ENCODE measurements at places on chromosomes 3 and 15. TPM values are rescaled to one million over a fixed set of nuclear protein-coding genes. Genes with fewer than 3 reads are reported as not detected.

DNA sequence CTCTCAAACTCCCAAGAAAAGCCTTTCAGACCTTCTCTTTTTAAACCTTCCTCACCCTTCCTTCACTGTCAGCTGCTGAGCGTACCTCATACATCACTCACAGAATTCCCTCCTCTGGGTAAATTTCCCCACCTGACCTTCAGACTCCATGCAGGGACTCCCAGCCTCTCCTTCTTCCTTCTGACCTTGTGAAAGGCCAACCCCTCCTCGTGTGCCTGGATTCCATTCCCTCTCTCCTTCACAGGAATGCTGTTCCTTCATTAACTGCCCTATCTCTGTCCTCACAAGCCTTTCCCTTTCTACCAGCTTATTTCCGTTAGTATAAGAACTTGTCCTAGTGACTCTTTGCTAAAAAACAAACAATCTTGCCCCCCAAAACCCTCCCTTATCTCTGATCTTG, 69.7 kb upstream of the MME start:
- no peak for DNase-seq

The SKOR1 gene
- 0.43 TPM for polyA plus RNA-seq

The EXD1 gene
- not detected for polyA plus RNA-seq

DNA sequence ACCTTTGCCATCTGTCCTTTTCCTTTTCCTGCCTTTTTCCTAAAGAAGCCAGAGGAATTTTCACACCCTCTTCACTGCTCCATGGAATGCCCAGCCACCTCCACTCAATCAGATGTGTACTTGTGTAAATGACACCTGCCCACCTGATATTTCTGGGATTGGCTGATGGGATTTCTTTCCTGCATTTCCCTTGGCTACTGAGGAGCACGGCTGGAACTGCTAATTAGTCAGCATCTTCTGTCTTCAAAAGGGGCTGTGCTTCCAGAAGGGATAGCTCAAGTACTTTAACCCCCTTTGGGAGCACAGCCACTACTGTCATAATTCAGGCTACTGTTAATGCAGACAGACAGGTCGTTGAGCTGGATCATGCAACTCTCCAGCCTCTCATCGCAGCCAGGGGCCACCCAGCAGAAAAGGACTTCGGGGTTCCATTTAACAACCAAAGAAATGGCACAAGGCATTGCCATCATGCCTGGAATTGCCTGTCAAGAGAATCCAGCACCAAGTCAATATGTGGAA, 38.6 kb downstream of the MGLL start:
- no peak for DNase-seq

The TNFAIP8L3 gene
- polyA plus RNA-seq = 3.0 TPM
